Spleen (tissue), 13 donors: ENCODE measurements at places on chromosomes 3 and 15. TPM values are rescaled to one million over a fixed set of nuclear protein-coding genes. Genes with fewer than 3 reads are reported as not detected.

The CCR9 gene
- 1.7 TPM for total RNA-seq

- no peaks in the 10 kb centered on the region for H3K4me1 ChIP-seq
- H3K4me3 ChIP-seq = no peak overlapping the region
- H3K27ac ChIP-seq = no peak overlapping the region
- DNase-seq = no peak
- H3K36me3 ChIP-seq = no peaks in the 10 kb centered on the region
- no peaks in the 10 kb centered on the region for H3K27me3 ChIP-seq
These were observed 85.5 kb downstream of the SSR3 start for GRCh38 chr3:156469456-156469855.

The PRRT3 gene
- total RNA-seq = 2.4 TPM

DNA sequence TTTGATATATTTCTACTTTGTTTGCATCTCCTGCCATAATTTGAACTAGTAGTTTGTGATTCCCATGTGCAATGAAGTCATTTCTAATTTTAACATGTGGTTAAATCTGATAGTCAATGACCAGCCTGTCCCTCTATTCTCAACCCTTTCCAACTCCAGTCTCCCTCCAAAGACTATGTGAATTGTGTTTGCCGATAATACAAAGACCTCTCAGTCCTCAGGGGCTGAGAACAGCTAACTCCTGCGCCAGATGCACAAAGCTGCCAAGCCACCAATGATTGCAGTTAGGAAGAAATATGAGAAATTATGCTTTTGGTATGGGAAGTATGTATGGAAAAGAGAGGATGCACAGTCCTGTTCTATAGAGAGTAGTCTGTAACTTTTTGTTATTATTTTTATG, 54.0 kb downstream of the KCNH8 start:
- no peaks in the 10 kb centered on the region for H3K4me1 ChIP-seq
- no peak for DNase-seq
- no peak overlapping the region for H3K4me3 ChIP-seq

The RPL39L gene
- 3.8 TPM for total RNA-seq

GRCh38 chr3:71442652-71443042, 140.9 kb downstream of the FOXP1 start:
- DNase-seq = no peak
- no peaks in the 10 kb centered on the region for H3K36me3 ChIP-seq
- H3K27ac ChIP-seq = peak overlapping the region; percentile 73
- H3K4me1 ChIP-seq = peaks cover 91% of the 10 kb centered on the region
- no peaks in the 10 kb centered on the region for H3K27me3 ChIP-seq

DNA sequence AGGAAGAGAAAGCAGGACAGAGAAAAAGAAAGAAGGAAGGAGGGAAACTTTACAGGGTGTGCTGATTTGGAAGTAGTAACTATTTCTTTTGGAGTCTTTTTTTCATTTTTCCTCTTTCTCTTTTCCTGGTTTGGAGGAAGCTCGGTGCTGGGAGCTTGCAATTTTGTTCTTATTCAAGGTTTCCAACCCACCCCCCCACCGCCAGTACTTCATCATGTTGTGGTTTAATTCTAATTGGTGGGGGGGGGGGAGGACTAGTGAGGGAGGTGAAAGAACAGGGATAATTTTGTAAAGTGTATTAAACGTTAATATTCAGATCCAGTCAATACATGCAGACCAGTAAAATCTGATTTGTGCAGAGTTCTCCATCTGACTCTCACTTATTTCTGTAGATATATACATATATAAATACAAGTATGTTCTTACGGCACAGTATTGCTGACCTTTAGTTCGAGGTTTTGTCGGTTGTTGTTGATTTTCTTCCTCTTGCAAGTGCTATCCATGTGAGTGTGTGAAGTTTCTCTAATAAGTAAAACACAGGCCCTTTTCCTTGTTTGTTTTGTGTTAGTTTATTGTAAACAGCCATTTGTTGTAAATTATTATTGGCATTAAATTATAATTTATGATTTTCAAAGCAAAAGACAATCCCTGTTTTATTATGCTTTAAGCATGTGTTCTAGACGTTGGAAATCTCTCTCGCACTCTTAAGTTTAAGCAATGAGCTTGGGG, 9.3 kb downstream of the NR2F2 start:
- no peaks in the 10 kb centered on the region for H3K4me1 ChIP-seq
- no peak for DNase-seq
- peak overlapping the region; percentile 49 for H3K4me3 ChIP-seq
- peaks cover 100% of the 10 kb centered on the region for H3K27me3 ChIP-seq
- H3K36me3 ChIP-seq = peaks cover 2% of the 10 kb centered on the region
- H3K27ac ChIP-seq = peak overlapping the region; percentile 91

- no peak overlapping the region for H3K4me3 ChIP-seq
- H3K36me3 ChIP-seq = no peaks in the 10 kb centered on the region
- no peak overlapping the region for H3K27ac ChIP-seq
- DNase-seq = no peak
- peaks cover 4% of the 10 kb centered on the region for H3K4me1 ChIP-seq
These were observed 18.3 kb upstream of the MYH15 start for GRCh38 chr3:108528459-108529252.

- DNase-seq = no peak
- peaks cover 67% of the 10 kb centered on the region for H3K4me1 ChIP-seq
- peak overlapping the region; percentile 65 for H3K27ac ChIP-seq
- peaks cover 31% of the 10 kb centered on the region for H3K36me3 ChIP-seq
- H3K4me3 ChIP-seq = no peak overlapping the region
These were observed 35.2 kb downstream of the GLB1 start for GRCh38 chr3:33061782-33062181.

The CD80 gene
- 28.6 TPM for total RNA-seq

GRCh38 chr3:145942052-145942451, 218.9 kb downstream of the PLOD2 start:
- H3K36me3 ChIP-seq = no peaks in the 10 kb centered on the region
- H3K4me3 ChIP-seq = no peak overlapping the region
- H3K27ac ChIP-seq = no peak overlapping the region
- no peak for DNase-seq
- H3K4me1 ChIP-seq = no peaks in the 10 kb centered on the region

DNA sequence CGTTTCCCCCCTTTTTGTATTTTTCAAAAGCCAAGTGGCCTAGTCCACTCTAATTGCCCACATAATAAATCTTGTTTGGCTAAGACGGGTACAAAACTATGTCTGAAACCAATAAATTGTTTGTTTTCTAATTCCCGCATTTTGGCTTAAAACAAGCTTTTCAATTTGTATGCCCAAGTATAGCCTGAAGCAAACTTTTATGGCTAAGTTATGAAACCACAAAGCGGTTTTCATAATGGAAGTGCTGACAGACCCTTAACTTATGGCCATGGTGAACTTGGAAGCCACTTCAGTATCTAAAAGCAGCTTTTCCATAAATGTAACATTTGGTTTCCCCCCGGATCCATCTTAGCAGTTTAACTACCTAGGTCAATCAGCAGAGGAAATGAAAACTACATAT, 29.9 kb upstream of the POLR2M start:
- H3K27ac ChIP-seq = no peak overlapping the region
- H3K4me3 ChIP-seq = no peak overlapping the region
- no peak for DNase-seq

DNA sequence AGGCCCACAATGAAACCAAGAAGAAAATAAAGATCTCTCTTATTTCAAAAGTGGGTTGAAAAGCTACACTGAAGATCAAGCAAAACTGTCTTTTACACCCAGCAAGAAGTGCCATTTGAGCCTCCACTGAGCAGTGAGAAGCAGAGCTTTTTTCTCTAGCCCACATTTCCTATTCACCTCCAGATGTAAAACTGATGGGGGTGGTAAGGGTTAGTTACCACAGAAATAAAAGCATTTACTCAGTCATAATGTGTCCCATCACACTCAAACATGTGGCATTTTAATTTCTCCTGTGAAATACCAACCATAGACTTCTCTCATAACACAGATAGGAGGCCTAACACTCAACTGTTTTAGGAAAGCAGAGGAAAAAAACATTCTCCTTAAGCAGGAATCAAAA, 21.0 kb downstream of the IFT57 start:
- H3K4me1 ChIP-seq = no peaks in the 10 kb centered on the region
- no peaks in the 10 kb centered on the region for H3K27me3 ChIP-seq
- no peak overlapping the region for H3K4me3 ChIP-seq
- H3K36me3 ChIP-seq = peaks cover 33% of the 10 kb centered on the region

DNA sequence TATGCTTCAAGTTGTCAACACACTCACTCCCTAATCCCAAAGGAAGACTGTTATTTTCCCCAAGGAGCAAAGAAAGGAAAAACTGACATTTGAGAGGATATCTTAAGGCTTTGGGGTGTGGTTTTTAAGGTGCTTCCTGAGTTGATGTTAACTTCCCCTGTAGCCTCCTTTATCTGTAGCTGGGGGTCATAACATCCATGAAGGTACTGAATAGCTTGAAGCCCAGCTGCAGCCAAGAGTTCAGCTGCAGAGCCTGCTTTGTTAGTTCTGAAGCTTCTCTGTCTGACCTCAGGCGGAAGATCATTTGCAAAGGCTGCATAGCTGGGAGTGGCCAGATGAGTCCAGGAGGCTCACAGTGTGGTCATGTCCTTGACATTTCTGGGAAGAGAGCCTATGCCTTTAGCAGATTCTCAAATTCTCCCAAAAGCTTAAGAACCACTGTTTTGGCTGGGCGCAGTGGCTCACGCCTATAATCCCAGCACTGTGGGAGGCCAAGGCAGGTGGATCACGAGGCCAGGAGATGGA, 165.4 kb downstream of the SV2B start:
- H3K27me3 ChIP-seq = no peaks in the 10 kb centered on the region
- peaks cover 6% of the 10 kb centered on the region for H3K4me1 ChIP-seq
- no peak for DNase-seq
- H3K4me3 ChIP-seq = no peak overlapping the region

The SPRED1 gene
- 33.4 TPM for total RNA-seq

DNA sequence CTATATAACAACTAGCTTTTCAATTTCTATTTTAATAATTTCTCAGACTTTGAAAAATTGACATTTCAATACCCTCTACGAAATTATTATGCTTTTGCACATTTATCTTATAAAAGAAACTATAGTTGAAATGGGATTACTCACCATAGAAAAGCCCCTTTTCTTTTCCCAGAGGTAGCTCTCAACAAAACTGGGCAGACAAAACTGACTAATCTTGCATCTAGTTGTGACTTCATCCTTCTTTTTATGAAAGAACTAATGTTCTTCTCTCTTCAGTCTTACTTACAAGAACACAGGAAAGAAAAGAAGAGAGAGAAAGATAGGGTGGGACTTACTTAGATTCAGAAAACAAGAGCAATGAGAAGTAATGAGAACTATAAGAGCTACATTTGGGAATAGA, 61.0 kb downstream of the GPR160 start:
- H3K27me3 ChIP-seq = no peaks in the 10 kb centered on the region
- no peak overlapping the region for H3K4me3 ChIP-seq
- H3K36me3 ChIP-seq = peaks cover 18% of the 10 kb centered on the region
- no peak overlapping the region for H3K27ac ChIP-seq
- no peak for DNase-seq

- DNase-seq = peak; percentile 80
- no peaks in the 10 kb centered on the region for H3K27me3 ChIP-seq
- H3K27ac ChIP-seq = no peak overlapping the region
These were observed 179.9 kb upstream of the C2CD4B start for GRCh38 chr15:62344806-62345539.

GRCh38 chr3:56019490-56020146, 448.6 kb downstream of the ERC2 start:
- H3K36me3 ChIP-seq = no peaks in the 10 kb centered on the region
- DNase-seq = no peak
- H3K4me1 ChIP-seq = no peaks in the 10 kb centered on the region
- H3K27me3 ChIP-seq = no peaks in the 10 kb centered on the region
- no peak overlapping the region for H3K27ac ChIP-seq

The KIF23 gene
- 7.3 TPM for total RNA-seq

DNA sequence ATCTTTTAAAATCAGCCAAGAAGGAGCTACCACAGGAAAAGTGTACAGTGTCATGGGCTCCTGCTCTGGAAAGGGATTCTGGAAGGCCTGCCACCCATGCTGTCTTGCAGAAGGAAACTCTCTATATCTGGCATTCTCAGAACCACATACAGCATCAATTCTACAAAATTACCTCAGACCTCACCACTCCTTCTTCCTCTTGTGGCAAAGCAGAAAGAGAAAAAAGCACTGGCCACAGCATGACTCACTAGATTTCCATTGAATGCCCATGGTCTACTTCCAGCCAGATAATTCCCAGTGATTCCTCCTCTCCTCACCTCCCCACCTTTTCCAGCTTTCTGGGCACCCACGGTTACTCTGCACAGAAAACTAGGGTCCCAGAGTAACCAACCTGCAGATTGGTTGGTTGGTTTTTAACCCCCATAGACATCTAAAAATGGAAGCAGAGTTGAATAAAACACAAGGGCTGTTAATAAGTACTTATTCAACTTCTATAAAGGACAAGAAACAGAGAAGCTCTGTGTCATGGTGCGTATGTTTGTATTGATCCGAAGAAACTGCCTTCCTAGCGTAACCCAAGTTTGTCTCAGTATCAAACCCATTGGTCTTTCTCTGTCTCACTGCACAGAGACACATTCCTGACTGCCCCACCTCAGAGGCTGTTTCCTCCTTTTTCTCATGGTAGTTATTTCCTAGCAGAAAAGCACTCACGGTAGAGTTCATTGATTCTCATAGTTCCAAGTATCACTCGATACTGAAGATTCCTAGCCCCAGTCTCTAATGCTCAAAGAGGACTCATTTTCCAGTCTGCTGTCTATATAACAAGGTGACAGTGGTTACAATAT, 67.7 kb downstream of the LDHAL6B start:
- no peak overlapping the region for H3K4me3 ChIP-seq
- H3K27me3 ChIP-seq = no peaks in the 10 kb centered on the region
- no peaks in the 10 kb centered on the region for H3K36me3 ChIP-seq
- H3K4me1 ChIP-seq = no peaks in the 10 kb centered on the region
- no peak overlapping the region for H3K27ac ChIP-seq

The CHRFAM7A gene
- 8.0 TPM for total RNA-seq

- no peaks in the 10 kb centered on the region for H3K27me3 ChIP-seq
- H3K36me3 ChIP-seq = no peaks in the 10 kb centered on the region
- no peak for DNase-seq
- H3K27ac ChIP-seq = no peak overlapping the region
- H3K4me3 ChIP-seq = no peak overlapping the region
- H3K4me1 ChIP-seq = no peaks in the 10 kb centered on the region
These were observed 572.1 kb upstream of the ADAMTS9 start for GRCh38 chr3:65259946-65260345.

GRCh38 chr15:101070024-101070423, 150.9 kb downstream of the LRRK1 start:
- peak overlapping the region; percentile 72 for H3K27ac ChIP-seq
- peak; percentile 34 for DNase-seq
- peaks cover 35% of the 10 kb centered on the region for H3K36me3 ChIP-seq
- H3K27me3 ChIP-seq = no peaks in the 10 kb centered on the region
- no peak overlapping the region for H3K4me3 ChIP-seq
